ENCODE measurements at places on chromosomes 13 and 19.

DNA sequence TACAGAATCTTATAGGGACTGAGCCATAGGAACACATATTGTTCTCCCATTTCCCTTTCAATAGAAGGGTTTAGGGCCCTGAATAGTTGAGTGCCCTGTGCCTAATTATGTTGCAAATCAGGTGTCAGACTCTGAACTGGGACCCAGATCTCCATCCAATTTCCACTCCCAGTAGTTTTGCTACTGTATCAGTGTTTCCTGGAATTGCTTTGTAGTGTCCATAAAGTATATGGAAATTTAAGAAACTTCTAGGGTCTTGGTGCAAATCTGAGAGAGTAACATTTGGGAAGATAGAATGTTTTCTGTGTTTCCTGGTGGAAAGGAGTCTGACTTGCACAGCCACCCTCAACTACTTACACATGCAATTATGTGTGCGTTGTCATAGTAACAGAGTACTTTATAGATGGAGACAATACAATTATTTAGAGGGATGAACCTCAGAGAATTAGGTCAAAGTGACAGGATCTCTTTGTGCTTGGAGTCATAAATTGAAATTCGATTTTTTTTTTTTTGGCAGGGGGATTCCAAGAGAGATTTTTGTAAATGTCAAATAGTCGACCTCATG, 646 bp upstream of the SLC10A2 start:
- DNase-seq: no peak

GRCh38 chr13:74206061-74206561, 71.9 kb upstream of the KLF12 start:
- no peak for DNase-seq

DNA sequence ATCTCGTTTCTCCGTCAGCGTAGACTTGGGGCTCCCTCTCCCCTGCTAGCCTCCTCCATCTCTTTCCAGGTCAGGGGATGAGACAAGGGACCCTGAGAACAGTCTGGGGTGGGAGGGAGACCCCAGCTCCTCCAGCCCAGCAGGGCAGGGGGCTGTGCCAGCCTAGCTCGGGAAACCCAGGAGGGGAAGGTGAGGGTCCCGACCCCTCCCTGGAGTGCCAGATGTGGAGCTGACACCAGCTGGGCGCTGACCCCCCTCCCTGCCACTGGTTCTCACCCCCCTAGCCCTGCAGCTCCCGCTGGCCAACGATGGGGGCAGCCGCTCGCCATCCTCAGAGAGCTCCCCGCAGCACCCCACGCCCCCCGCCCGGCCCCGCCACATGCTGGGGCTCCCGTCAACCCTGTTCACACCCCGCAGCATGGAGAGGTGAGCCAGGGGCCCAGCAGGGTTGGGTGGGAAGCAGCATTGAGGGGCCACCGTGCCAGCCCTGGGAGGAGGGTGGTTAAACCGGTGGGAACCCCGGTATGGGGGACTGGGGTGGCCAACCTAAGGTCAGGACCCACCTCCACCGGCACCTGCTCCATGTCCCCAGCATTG, 5.1 kb upstream of the TGFBR3L start:
- no peak for DNase-seq

- no peak for DNase-seq
Observed at GRCh38 chr13:72567566-72567965, 159.9 kb downstream of the MZT1 start.

DNA sequence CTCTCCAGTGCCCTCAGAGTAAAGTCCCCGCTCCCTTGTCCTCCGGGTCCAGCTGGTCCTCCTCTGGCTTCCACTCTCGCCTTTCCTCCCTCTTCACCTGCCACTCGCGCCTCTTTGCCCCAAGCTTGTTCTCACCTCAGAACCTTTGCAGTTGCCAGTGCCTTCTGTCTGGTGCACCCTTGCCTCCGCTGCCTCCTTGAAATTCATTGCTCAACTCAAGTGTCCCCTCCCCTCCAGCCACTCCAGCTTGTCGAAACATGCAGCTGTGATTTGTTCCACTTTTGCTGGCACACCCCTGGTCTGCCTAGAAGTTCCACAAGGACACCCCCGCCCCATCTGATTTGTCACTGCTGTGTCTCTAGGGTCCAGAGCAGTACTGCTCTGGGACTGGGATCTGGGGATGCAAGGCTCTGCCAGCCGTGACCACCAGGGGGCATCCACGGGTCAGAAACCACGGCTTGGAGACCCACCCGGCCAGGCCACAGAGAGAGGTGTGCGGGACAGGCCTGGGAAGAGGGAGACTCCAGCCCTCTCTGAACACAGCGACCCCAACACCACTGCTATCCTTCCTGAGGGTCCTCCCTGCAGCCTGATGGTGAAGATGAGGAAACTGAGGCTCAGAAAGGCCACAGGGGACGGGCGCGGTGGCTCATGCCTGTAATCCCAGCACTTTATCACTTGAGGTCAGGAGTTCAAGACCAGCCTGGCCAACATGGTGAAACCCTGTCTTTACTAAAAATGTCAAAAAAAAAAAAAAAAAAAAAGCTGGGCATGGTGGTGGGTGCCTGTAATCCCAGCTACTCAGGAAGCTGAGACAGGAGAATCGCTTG, 49.9 kb downstream of the AP1M1 start:
- peak; percentile 61 for DNase-seq

- peak; percentile 81 for DNase-seq
Observed at GRCh38 chr19:1252821-1253513, 4.6 kb downstream of the MIDN start.

DNA sequence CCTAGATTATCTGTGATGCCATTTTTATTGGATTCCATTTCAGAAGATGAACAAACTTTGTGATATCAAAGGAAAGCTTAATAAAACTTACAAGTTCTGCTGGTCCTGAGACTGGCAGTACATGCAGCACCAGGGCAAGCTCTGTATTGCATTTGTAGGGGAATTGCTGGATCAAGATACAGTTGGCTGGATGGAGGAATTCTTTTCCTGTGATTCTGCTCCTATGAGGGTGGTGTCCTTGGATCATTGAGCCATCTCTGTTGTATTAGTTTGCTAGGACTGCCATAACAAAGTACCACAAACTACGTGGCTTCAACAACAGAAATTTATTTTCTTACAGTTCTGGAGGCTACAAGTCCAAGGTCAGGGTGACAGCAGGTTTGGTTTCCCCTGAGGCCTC, 33.9 kb upstream of the CSNK1A1L start:
- no peak for DNase-seq

GRCh38 chr13:101455863-101456262, 3.4 kb downstream of the ITGBL1 start:
- no peak for DNase-seq

DNA sequence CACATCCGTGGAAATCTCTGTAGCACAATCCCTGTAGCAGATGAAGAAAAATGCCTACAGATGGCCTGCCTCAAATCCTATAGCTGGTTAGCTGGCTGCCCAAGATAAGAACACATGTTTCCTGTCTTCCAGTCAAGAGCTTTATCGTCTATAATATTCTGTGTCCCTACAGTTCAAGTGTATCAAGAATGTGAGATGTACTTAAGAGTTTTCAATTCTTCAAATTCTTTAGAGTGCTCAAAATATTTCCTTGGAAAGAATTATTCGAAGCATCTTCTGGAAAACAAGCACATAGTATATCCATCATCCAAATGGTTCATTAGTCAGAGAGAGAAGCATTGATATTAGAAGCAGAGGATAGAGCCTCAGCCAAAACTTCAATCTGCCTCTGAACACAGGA, 239.8 kb downstream of the COG6 start:
- peak; percentile 10 for DNase-seq

DNA sequence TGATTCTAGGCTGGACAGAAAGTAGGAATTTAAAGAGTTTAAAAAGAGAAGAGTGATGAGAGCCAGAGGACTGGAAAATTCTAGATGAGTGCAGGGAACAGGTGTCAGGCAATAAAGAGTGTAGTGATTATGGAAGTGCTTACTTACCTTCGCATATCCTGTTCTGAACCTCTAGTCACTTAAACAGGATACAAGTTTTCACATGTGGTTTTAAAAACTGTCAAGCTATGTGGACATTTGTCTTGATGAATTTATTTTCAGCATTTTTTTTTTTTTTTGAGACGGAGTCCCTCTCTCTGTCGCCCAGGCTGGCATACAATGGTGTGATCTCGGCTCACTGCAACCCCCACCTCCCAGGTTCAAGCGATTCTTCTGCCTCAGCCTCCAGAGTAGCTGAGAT, 34.3 kb upstream of the IL17D start:
- DNase-seq: peak; percentile 32

- no peak for DNase-seq
Observed at GRCh38 chr13:75507027-75508001, 25.3 kb upstream of the TBC1D4 start.

- no peak for DNase-seq
Observed at GRCh38 chr13:48110132-48110868, 15.4 kb upstream of the MED4 start.

DNA sequence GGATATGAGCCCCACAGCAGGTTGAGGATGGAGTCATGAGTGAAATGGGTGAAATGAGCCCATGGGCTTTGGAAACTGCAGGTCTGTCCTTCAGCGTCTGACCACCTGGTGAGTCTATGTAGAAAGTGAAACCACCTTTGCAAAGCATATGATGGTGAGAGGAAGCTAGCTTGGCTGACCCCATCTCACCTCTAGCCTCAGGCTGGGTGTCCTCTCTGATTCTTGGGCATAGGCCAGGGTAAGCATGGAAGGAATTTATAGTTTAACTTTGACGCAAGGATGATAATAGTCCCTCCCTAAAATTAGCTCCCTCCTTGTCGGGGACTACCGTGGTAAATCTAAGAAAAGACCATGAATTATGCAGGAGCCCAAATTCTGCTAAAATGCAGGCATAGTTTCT, 16.8 kb upstream of the PSG9 start:
- no peak for DNase-seq

DNA sequence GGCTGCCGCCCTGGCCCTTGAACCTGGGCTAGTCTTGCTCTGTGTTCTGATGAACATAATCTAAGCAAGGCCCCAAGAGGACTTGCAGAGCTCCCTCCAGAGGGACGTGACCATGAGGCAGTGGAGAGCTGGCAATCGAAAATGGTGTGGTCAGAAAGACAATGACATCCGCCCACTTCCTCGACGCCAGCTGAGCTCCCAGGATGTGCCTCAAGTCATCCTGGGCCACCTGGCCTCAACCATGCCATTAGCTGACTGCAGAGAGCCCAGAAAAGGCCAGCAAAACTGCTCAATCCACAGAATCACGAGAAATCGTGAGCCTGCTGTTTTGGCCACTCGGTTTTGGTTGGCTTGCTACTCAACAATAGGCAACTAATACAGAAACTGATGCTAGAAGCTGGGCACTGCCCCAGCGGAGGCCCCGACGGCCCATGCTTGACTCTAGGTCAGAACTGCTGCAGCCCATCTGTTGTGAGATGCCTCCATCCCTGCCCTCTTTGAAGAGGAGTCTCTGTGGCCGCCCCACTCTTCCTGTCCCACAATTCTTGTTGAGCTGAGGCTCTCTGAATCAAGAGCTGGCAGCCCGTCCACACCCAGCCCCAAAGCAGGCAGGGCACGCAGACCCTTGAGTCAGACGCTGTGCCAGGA, 53.3 kb downstream of the STK24 start:
- no peak for DNase-seq

GRCh38 chr13:99653526-99653925, 152.3 kb downstream of the TM9SF2 start:
- DNase-seq: no peak

DNA sequence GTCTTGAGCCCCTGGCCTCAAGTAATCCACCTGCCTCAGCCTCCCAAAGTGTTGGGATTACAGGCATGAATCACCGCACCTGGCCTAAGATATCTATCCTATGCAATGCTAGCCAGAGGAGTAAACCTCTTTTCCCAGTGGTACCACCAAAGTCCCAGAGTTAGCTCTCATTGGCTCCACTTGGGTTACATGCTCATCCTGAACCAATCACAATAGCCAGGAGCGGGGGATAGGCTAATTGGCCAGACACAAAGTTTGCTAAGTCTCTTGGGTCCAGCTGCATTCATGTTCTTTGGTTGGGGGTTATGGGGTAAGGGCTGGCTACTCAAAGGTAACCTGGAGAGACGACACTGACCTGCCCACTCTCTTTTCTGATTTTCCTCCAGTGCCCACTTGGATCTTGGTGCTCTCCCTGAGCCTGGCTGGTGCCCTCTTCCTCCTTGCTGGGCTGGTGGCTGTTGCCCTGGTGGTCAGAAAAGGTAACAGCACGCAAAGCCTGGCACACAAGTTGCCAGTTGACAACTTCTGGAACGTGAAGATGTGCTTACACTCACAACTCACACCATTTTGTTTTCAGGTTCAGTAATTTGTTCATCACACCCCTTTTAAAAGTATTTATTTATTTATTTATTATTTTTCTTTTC, 7.8 kb downstream of the C19orf38 start:
- peak; percentile 40 for DNase-seq

- no peak for DNase-seq
Observed at GRCh38 chr13:107233541-107233940, 665.6 kb upstream of the ARGLU1 start.

DNA sequence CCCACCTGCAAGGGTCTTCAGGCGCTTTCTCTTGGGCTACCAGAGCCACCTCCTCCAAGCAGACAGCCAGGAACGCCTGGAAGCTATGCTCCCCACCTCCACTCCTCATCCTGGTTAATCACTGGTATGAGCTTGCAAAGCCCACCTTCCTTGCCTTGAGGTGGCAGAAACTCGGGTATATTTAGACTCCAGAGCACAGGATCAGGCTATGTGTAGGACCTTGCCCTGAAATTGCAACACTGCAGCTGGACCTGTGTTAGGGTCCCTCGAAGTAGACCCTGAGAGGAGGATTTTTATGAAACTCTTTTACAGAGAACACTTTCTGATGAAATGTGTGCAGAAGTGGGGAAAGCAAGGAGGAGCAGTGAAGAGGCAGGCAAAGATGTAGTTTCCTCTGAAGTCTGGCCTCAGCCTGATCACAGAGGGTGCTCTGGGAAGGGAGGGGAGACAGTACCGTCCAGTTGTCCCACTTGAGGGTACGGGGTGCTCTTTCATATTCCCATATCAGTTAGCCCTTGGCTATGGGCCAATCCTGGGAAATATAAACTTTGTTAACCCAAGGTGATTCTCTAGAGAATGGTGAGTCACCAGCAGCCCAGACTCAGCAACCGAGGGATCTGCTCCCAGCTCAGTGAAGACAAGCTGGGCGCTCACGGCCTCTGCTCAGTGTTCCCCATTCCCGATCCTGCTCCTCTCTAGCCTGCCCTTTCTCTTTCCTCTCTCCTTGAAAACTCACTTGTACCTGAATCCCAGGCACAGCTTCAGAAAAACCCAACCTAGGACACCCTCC, 157.9 kb downstream of the UQCRFS1 start:
- no peak for DNase-seq

GRCh38 chr13:99012539-99012938, 34.7 kb upstream of the DOCK9 start:
- DNase-seq: no peak
